ENCODE measurements at places on chromosomes 7 and 10.

- no peak for DNase-seq
Observed at GRCh38 chr7:38748056-38748610, 117.0 kb upstream of the AMPH start.

GRCh38 chr7:6640246-6640721 lies 3.2 kb downstream of the ZNF316 start:
- DNase-seq, result peak; percentile 65

- no peak for DNase-seq
Observed at GRCh38 chr10:95287281-95287680, 3.5 kb downstream of the PDLIM1 start.

DNA sequence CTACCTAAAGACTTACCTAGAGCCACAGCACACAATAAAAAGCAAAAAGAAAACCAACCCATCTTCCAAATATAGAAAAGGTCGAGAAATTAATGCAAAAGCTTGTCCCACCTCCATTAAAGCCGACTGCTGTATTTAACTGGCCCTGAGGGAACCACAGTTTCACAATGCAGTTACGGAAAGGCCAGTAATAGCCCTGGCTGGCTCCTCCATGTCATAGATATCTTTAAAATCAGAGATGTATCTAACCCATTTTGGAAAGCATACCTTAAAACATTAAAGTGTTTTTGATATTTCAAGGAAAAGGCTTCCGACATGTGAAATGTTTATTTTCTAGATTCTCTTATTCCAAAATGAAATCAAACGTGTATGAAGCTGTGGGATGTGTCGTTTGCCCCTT lies 23.0 kb downstream of the HDAC9 start:
- DNase-seq, result no peak

DNA sequence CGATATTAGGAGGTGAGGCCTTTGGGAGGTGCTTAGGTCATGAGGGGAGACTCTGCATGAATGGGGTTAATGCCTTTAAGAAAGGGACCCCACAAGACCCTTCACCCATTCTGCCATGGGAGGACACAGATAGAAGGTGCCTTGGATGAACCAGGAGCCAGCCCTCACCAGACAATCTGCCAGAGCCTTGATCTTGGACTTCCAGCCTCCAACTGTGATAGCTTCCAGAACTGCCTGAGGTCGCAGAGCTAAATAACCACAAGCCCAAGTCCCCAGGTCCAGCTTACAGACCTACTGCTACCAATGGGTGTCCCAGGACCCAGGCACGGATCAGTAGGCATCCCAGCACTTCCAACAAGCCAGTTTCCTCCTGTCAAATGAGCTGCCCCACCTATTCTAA lies 37.5 kb downstream of the TNS3 start:
- DNase-seq, result no peak

DNA sequence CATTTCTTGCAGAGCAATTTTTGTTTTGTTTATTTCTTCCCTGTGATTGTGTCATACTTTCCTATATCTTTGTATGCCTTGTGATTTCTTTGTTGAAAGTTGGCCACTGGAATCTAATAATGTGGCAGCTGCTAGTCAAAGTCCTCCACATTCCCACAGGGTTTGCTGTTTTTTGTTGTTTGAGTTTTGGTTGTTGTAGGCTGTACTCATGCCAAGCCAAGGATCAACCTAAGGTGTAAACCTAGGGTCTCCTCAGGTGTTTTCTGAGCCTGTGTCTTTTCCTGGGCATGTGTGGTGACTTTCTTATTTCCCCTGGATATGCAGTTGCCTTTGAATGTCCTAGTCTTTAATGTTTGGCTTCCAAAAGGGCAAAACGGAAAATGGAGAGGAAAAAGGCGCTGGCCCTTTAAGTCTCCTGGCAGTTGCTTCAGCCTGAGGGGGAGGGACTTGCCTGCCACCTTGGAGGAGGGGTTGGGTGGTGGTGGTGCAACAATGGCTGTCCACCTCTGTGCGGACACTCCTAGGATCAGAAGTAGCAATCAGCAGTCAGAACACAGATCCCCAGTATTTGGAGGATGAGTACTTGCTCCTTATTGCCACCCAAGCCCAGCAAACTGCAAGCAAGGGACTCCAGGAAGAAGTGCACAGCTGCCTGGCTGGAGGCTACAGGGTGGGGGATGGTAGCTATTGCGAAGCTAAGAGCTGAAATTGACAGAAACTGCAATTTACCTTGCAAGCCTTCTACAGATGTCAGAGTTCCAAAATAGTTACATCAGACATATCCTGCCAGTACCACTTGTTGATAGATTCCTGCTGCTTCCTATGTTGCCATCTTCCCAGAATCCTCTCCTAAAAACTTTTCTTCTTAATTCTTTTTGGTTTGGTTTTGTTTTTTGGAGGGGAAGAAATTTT lies 5.6 kb upstream of the ZNF518A start:
- no peak for DNase-seq

DNA sequence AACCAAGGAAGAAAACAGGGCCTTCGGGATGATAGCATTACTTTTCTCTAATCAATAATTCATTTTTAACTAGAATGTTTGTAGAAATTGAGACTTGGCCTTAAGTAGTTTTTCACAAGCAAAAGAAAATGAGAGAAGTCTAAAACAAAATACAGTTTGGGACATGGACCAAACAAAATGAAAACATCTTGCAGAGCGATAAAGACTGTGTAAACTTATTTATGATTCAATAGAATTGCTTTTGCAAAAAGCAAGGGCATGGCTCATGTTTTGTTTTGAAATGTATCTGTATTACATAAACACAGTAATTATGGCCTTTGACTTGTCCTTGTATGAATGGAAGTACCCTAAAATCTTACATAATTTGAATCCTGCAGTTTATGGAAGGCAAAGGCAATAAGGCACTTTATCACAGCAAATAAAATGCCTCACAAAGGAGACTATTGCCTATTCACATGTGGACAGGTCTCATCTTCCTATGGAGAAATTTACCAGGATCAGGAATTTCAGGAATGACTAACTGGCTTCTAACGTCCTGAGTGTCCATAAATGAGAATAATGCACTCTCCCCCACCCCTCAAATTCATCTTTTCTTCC lies 295.2 kb downstream of the PTEN start:
- no peak for DNase-seq

DNA sequence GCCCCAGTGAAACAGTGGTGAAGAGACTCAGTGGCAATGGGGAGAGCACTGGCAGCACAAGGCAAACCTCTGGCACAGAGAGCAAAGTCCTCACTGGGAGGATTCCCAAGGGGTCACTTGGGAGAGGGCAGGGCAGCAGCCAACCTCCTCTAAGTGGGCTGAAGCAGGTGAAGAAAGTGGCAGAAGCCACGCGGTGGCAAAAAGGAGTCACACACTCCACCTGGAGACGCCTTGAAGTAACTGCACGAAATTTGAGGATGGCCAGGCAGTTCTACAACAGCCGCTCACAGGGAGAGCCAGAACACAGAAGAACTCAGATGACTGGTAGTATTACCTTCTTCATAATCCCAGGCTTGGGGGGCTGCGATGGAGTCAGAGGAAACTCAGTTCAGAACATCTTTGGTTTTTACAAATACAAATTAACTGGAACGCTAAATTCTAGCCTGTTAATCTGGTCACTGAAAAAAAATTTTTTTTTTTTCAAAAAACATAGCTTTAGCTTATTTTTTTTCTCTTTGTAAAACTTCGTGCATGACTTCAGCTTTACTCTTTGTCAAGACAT lies 574 bp upstream of the IL6 start:
- peak; percentile 76 for DNase-seq

- no peak for DNase-seq
Observed at GRCh38 chr10:60139798-60140566, 233.6 kb upstream of the CCDC6 start.

DNA sequence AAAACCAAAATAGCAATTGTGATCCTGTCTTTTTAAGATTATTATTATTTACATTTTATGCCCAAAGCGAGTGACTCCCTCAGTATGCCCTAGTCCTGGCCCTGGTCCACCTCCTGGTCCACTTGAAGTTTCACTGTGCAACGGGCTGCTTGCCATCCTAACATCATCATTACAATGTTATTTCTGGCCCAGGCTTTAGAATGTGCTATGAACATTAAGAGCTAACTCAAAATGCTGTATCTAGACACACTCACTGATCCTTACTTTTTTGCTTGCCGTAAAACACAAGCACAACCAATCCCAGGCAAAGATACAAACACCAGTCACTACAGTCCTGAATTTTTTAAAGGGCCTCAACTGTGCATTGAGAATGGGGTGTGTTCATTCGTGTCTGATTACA lies 38.4 kb downstream of the RHOBTB1 start:
- DNase-seq, result no peak

DNA sequence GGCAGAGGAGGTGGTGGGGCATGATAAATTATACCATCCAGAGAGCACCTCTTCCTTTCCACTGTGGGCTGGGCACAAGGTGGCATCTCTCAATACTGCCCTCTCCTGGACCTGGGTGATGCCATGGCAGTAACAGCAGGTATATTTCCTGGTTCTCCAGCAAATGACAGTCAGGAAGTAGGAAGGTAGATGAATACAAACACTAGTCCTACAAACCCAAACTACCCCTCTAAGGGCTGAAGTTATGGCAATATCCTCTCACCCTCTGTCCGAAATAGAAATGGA lies 1004.9 kb downstream of the KCNMA1 start:
- no peak for DNase-seq

DNA sequence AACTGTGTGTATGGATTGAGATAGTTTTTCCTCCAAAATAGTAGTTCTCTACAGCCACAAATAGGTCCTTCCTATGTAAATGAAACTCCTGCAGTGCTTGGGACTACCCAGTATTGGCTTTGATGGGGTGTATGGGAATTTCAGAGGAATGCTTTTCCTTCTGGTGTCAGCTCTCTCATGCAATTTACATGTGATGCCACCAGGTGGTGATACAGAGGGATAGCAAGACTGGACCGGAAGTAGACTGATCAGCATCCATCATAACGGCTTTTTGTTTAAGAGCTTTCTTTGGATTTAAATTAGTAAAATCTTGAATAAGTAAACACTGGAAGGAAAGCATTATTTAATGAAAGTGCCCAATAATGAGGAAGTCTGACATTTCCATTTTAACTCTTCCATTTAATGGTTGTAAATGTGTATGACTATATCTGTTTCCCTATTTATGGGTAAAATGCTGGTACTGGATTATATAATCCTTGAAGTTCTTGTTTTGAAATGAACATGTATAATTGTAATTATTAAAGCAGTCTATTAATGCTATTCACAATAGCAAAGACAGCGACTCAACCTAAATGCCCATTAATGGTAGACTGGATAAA lies 22.7 kb downstream of the DYNC1I1 start:
- no peak for DNase-seq

DNA sequence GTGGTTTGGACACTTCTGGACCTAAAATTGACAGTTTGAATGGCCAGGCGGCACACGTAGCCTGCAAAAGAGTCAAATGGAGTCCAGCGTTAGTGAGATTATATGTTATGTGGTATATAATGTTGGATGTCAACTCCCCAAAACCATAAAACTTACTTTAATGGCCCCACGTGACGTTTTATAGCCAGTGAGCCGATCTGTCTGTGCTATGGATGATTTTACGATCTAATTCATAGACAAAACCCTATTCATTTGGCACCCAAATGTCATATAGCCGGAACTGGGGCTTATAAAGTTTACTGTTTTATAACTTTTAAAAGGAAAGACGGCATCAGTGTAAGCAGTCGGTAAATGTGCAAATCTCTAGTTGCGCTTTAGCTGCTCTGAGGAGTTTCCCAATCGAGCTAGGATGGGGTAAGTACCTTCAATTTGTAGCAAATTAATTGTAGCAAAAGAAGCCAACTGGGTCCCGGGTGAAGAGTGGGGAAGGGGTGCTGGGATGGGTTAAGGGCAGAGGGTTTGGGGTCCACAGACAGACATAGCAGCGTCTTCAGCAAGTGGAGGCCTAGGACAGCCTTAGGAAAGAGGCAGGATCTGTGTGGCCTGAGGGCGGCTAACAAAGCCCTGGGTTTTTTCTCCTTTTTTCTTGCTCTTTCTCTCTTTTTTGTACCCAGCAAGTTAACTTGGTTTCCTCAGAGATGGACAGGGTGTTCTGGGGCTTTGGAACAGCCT lies 3.2 kb downstream of the HOXA5 start:
- DNase-seq, result no peak

DNA sequence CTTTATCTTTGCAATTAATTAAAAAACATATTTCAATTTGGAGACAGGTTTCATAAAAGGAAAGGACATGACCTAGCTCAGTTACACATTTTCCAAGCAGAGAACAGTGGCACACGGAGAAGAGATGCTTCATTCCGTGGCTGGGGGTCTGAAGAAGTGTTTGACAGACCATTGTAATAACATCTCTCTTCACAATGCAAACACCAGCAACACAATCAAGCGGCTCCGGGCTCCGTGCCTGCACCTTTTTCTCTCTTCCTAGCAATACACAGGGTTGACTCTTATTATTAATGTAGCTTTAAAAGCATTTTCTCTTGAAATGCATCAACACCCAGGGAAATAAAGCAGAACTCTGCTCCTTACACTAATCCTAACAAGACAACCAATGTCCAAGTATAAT lies 261.0 kb upstream of the AOAH start:
- no peak for DNase-seq
